ENCODE measurements at places on chromosomes 4 and X.

- no peak for DNase-seq
Observed at GRCh38 chr4:15684498-15684897, 2.9 kb downstream of the FAM200B start.

DNA sequence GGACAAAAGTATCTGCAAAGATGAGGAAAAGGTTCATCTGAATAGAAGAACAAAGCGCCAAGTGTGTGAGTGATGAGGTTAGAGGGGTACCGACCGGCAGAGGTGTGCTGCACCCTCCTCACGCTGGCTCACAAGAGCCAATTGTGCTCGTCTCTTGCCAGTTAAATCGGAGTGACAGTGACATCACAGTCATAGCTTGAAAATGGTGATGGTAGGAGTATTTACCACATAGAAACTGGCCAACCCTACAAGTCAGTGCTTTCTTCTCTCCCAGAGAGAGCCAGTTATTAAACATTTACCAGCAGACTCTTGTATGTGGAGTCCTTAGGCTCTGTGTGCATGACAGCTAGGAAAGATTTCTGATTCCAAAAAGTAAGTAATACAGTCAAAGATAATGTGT, 32.4 kb downstream of the CLDN22 start:
- no peak for DNase-seq

GRCh38 chr4:152218576-152218975, 317.3 kb downstream of the FBXW7 start:
- no peak for DNase-seq

GRCh38 chrX:125769628-125770027, 396.5 kb downstream of the DCAF12L2 start:
- DNase-seq = no peak

GRCh38 chr4:104693601-104694201, 199.0 kb upstream of the CXXC4 start:
- peak; percentile 15 for DNase-seq

DNA sequence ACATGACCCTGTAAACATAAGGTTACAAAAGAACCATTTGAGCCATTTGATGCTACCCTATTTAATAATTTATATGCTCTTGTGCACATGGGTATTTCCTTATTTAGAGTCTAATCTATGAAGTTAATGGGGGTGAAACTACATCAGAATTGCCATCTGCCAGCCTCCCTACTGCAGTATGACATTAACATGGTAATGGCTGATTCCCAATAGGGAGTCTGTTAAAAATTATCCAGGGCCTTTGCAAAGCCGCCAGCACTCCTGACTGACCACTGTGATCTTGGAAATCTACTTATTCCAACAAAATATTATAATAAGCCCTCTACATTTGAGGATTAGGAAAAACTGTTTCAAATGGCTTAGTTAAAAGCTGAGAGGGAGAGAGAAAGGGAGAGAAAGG, 153.7 kb downstream of the CLCN4 start:
- DNase-seq = no peak

DNA sequence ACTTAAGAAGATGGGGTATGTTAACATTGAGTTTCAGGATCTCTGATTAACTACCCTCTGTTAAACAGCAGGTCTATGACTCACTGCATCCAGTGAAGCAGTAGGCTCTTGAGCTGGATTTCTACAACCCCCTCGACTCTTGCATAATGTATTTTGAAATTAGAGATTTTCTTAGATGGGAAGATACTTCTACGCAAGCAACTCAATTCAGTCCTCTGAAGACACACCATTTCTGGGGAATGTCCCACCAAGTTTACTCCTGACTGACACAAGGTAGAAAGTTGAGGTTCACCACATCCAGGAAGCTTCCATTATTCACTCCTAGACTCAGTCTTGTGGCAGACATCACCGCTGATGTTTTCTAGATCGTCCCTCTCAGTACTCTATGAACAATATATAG, 12.9 kb downstream of the PALLD start:
- DNase-seq = peak; percentile 96

- DNase-seq = no peak
Observed at GRCh38 chr4:83651846-83652245, 115.9 kb downstream of the GPAT3 start.

GRCh38 chr4:3421470-3421869, 20.3 kb upstream of the HGFAC start:
- no peak for DNase-seq

DNA sequence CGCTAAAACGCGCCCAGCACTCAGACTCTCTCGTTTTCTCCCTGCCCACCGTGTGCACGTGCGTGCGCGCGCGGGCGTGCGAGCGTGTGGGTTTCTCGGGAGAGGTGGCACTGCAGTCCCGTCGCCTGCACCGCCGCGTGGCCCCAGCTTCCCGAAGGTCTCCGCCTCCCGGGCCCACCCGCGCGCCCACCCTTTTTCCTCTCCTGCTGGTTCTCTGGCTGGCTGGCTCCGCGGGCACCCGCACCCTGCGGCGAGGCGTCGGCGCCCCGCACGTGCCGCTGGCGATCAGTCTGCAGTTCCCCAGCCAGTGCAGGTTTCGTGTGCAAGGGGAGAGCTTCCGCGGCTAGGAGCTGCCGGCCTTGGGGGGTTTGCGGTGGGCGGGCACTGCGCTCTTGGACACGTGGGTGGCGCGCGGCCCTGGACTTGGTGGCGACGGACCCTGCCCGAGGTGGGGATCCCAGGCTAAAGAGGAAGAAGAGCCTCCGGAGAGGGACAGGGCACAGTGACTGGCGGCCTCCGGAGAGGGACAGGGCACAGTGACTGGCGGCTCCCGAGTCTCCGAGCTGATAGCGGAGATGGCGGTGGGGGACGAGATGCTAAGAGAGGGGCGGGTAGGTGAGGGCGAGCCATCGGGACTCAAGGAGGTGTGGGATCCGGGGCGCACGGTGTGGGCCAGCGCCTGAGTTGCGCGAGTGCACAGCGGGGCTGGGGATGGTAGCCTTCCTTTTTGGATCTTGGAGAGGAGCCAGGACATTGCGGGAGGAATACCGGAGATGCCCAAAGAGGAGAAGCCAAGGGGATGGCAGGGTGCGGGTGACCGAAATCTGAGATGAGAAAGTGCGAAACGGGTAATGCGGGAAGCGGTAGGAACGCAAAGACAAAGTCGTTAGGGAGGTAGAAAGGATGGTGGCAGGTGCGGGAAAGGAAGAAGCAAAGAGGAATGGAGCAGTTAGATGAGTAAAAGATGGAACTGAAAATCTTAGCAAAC, at the start of gene FAM184B:
TSS of gene FAM184B (minus strand) at position 322 of the 988 bp plus-strand sequence. CDS start 322 bp downstream, outside the sequence.
- peak; percentile 3 for DNase-seq

- no peak for DNase-seq
Observed at GRCh38 chr4:38563707-38564495, 100.1 kb upstream of the KLF3 start.

GRCh38 chrX:135489542-135489941, 30.9 kb upstream of the INTS6L start:
- no peak for DNase-seq

DNA sequence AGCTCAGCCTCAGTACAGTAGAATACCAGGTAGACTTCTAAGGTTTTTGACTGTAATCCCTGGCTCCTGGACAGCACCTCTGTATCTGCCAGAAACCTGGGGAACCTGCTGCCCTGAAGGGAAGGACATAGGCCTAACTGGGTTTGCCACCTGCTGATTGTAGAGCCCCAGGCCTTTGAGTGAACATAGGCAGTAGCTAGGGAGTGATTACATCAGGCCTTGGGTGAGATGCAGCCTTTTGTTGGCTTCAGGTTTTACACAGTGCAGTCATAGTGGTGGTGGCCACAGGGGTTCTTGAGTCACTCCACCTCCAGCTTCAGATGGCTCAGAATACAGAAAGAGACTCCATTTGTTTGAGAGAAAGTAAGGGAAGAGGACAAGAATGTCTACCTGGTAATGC, 19.3 kb downstream of the IQCM start:
- DNase-seq = no peak

GRCh38 chr4:76738086-76738931, 159.6 kb downstream of the SOWAHB start:
- DNase-seq = no peak

- DNase-seq = no peak
Observed at GRCh38 chr4:109032671-109033070, 269.8 kb downstream of the COL25A1 start.

Measured in suppressor macrophage treated with lipopolysaccharide for 4 hours (primary cell).